Stimulated activated CD8-positive, alpha-beta memory T cell treated with anti-CD3 and anti-CD28 coated beads, Interleukin-15, amount 100 ng/mL, for 48 hours (primary cell): ENCODE measurements at places on chromosomes 7 and 10.
A peak's percentile ranks its signal among the peaks of the same experiment; 100 is the strongest.

- DNase-seq: peak; percentile 30
Observed at GRCh38 chr10:119871881-119872609, 598 bp downstream of the MCMBP start.

- no peak for DNase-seq
Observed at GRCh38 chr10:70478191-70479164, at the start of gene PALD1. Gene PALD1 (plus strand): TSS chr10:70478767. CDS start chr10:70525952, 47,185 bp downstream.

DNA sequence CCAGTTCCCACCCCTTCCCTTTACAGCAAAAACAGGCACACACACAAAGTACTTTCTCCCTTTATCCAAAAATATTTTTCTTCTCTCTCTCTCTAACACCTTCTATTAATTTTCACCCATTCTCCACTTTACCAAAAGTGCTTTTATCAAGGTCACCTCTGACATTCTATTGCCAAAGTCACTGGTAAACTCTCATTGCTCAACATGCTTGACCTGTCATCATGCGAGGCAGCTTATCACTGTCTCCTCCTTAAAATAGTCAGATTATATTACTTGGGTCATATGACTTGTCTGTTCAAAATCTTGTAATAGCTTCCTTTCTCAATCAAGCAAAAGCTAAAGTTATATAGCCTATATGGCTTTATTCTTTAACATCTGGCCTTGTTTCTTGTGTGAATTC lies 28.6 kb downstream of the MACC1 start:
- no peak for DNase-seq

DNA sequence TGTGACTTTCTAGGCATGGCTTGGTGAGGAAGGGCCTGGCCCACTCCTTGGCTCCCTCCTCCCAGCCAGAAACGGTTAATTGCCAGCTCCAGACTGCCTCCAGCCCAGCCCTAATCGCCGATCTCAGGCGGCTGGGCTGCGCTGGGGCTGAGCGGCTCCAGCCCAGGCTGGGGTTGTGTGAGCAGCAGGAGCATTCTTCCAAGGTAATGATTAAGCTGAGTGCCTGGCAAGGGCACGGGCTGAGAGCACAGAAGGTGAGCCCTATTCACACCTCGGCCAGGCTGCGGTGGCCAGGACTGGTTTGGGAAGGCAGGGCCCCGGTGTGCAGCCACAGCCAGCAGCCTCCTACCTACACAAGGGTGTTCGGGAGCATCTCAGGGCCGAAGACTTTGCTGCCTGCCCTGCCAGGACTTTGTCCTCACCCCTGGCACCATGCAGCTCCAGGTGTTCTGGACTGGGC lies at the start of gene TMEM72:
Gene TMEM72, plus strand, starts transcription at position 257 of the 460 bp plus-strand sequence. Its CDS starts 176 bp downstream, at position 433.
- DNase-seq: no peak

DNA sequence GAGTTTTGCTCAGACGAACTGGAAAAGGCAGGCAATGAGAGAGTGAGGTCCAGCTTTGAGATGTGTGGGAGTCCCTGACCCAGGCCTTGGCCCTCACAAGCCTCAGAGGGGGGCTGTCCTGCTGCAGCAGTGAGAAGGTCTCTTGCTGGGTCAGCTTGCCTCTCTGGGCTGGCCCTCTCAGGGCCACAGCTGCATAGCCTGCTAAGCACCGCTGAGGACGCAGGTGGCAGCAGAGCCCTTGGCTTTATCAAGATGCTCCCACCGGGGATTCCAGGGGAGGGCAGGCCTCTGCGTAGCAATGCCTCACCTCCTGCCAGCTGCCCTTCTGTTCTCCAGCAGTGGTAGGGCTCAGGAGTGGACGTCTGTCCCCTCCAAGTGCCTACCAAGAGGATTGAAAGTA lies 128.7 kb downstream of the COBL start:
- no peak for DNase-seq

- peak; percentile 62 for DNase-seq
Observed at GRCh38 chr10:96130326-96130995, 364 bp downstream of the ZNF518A start.

GRCh38 chr10:4837551-4837950 lies 11.5 kb downstream of the AKR1E2 start:
- DNase-seq: no peak

DNA sequence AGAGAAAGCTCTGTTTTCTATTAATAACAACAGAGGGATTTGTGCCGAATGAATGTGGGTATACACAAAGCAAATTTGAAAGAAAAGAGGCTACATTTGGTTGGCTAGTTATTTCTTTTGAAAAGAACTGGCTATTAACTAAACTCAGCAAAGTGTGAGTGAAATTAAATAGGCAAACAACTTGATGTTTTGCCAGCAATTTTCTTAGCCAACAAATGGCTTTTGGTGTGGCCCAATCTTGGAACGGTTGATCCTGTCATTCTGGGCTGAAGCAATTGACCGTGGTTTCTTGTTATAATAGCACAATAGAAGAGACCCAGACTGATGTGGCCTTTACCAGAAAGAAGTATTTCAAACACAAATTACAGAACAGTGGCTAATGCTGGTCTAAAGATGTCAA lies 898.6 kb downstream of the KCNMA1 start:
- DNase-seq: no peak

- no peak for DNase-seq
Observed at GRCh38 chr7:35747611-35748010, 52.7 kb upstream of the HERPUD2 start.

DNA sequence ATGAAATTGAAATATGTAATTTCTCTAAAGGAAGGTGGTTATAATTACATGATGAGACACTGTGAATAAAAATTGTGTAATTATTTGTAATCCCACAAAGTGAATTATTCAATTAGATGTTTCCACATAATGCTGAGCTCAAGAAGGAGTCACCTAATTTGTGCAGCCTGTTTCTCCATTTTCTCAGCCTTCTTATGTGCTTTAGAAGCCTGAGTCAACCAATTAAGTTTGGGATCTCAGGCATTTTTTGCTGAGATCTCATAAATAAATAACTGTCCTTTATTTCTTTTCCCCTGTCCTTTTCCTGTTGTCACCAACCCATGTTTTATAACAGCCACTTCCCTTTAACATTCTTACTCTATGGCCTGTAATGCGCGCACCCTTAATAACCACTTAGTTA lies 506.5 kb upstream of the SEMA3D start:
- DNase-seq: no peak

GRCh38 chr7:149071182-149071635 lies 19.3 kb downstream of the ZNF786 start:
- DNase-seq: no peak

GRCh38 chr10:1043532-1043995 lies 5.4 kb downstream of the IDI1 start:
- no peak for DNase-seq

DNA sequence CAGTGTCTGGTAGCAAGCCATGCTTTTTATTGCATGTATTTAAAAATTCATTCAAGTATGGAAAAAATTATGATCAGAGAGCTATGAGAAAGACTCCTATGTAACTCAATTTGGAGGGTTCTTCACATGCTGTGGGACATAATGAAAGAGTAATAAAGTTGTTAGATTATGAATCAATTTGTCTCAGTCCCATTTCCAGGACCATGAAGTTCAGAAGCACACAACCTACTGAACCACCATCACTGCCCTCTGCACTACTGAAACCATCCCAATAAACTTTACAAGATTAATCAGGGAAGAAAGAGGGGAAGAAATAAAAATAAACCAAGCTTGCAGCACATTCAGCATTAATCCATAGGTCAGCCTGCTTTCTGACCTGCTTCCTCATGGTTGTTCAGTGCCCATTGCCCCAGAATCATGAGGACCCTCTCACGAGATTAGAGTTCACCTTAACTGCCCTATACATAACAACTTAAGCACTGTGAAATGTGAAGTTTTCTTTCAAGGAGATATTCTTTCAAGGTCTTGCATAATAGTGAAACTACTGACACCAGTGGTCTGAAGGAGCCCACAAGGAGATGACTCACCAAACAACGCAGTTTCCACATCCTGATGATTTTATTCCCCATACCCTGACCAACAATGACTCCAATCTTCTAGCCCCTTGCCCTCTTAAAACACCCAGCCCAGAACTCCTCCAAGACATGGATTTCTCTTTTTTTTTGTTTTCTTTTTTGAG lies 171.5 kb upstream of the ADCY1 start:
- DNase-seq: no peak

DNA sequence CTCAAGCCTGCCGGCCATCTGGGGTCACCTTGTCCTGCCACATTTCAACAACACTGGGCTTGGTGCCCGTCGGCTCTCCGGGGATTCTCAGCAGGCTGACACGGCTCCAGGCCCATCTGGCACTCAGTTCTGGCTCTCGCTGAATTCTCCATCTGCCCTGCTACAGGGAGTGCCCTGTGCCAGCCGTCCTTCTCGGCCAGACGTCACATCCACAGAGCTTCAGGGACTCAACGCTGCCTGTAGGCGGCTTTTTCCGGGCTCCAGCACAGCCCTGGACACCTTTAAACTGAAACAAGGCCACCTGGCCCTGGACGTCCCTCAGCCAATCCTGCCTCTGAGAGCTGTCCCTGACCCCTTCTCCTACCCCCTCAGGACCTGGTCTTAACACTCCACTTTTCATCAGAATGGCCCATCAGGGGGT lies 43.0 kb downstream of the TMEM130 start:
- no peak for DNase-seq

DNA sequence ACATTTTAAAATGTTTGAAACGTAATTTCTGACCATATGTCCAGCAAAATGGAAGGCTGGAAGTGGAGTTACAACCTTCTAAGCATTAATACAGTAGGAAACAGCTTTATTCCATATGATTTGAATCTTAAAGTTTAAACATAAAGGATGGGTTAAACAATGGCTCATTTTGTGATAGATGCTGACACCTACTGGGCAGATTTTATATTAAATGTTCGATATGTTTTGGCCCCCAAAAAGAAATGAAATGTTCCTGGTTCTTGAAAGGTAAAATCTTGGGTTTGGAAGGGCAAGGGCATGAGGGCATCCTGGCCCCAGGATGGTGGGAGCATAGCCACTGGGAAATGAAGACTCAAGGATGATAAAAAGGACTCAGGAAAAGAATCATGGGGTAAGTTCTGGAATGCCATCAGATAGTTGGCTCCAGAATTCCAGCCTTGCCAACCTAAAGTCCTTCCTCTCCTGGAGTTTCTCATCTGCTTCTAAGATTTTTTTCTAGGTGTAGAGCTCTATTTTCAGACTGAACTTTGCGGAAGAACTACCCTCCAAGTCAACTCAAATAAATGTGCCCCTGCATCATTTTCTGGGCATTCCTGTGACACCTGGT lies 34.6 kb upstream of the SLC35G1 start:
- no peak for DNase-seq

DNA sequence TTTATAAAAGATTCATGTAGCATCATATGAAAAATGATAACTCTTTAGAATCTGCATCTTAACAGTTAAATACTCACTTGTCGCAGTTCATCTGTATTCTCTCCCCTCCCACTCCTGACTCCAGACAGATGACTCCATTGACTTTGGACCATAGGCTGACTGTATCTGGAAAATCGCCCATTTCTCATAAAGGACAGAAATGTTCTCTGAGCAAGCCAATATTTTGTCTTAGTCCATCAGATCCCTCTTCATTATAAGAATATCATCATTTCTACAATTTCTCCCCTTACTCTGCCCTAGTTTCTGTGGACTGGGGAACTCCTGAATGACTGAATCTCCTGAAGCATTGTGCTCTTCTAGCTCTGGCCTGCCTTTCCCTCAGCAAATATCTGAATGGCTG lies 125.4 kb downstream of the SEMA3D start:
- DNase-seq: no peak

DNA sequence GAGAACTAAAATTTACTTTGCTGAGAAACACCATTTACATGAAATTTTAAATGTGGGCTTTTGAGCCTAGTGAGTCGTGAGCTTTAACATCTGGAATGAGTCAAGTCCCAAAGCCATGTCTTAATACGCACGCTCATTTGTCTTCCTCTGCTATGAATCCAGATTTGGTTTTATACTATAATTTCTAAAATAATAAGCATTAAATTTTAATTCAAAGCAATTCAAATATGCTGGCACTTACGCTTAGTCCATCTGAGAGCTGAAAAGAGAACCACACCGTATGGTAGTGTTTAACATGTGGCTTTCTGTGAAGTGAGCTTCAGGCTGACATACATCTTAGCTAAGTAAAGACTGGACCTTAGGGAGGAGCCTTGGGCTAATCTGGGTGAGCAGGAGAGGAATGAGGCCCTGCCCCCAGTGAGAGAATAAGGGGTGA lies 52.2 kb downstream of the CUBN start:
- DNase-seq: no peak

DNA sequence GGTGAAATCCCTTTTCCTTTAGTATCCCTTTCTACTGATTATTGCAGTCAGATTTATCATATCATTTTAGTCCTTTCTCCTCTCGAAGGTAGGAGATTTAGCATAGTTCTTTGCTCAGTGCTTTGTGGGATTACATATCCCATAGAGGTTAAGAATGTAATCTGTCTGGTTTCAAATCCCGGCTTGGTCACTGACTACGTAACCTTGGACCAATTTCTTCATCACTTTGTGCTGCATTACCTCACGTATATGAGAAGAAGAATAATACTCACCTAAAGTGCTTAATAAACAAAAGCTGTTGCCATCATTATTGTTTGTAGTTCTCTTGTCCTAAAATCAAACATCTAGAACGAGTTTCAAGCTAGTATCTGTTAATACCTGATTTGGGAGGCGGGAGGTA lies 74.0 kb downstream of the KMT2E start:
- no peak for DNase-seq

DNA sequence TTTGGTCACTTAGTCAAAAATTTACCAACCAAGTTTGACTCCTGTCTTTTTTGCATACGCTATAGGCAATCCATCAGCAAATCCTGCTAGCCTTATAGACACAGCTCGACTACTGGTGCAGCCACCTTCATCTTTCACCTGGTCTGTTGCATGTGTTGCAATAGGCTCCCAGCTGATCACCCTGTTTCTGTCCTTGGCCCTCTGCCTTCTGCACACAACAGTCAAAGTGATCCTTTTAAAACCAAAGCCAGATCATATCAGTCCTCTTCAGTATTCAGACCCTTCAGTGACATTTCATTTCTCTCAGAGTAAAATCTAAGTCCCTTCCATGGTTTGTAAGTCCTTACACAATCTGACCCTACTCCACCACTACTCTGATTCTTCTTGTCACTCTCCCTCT lies 10.9 kb upstream of the CDK6 start:
- DNase-seq: no peak

DNA sequence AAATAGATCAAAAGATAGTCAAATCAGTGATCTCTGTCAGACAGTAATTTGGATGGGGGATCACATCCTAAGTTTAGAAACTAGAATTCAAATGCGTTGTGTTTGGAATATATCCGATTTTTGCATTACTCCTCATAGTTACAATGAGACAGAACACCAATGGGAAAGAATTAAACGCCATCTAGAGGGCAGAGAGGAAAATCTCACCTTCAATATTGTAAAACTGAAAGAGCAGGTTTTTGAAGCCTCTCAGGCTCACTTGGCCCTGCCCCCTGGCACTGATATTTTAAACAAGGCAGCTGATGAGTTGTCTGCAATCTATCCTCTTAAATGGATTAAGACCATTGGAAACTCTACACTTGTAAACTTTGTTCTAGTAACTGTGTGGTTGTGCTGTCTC lies 17.7 kb downstream of the FRG2B start:
- DNase-seq: no peak

GRCh38 chr10:78543749-78544362 lies 510.2 kb downstream of the RPS24 start:
- DNase-seq: no peak

- no peak for DNase-seq
Observed at GRCh38 chr7:8923164-8923806, 489.9 kb downstream of the NXPH1 start.
